GM23338 (cell line): ENCODE measurements at places on chromosomes 2 and 18. TPM values are rescaled to one million over a fixed set of nuclear protein-coding genes. Genes with fewer than 3 reads are reported as not detected.

DNA sequence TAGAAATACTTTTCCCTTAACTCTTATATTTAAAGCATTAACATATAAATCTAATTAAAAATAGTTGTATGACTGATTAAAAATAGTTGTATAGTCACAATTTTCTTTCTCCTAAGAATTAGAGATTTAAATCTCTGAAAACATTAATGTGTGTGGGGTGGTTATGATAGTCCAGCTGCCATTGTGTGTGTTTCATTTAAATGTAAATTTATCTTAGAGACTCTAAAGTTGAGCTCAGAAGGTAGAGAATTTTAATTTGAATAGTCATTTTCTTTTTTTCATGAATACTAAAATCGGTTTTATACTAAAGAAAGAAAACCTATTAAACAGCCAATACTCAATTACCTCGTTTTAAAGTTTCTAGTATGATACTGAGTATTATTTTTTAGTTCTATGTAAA is 18.6 kb downstream of the GREB1L start:
- no peak for DNase-seq

GRCh38 chr18:8477615-8478014 is 131.6 kb upstream of the RAB12 start:
- no peak for DNase-seq

GRCh38 chr2:240349133-240350005 is 86.1 kb upstream of the GPC1 start:
- no peak for DNase-seq

- DNase-seq, result no peak
These were observed 697.5 kb downstream of the TMEM182 start for GRCh38 chr2:103459283-103459682.

The EMILIN1 gene
- 3.2 and 4.5 TPM in 2 replicates for polyA plus RNA-seq
